ENCODE measurements at places on chromosomes 1 and 21.

DNA sequence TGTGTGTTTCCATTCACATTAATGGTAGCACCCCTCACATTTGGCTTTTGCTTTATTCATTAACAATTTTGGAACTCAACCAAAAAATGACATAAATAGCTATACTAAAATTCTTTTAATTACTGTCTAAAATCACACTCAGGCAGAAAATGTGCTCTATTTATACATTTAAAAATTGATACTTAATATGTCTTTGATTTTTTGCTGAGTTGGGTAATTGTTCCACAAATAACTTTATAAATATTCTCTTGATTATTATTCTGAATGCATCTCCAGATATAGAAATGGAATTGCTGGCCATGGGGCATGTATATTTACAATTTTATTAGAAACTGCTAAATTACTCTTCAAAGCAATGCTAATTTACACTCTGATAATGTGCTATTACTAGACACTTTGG lies 658.7 kb upstream of the CHRM3 start:
- DNase-seq: no peak

GRCh38 chr1:64243757-64244080 lies 40.3 kb downstream of the UBE2U start:
- DNase-seq: no peak

DNA sequence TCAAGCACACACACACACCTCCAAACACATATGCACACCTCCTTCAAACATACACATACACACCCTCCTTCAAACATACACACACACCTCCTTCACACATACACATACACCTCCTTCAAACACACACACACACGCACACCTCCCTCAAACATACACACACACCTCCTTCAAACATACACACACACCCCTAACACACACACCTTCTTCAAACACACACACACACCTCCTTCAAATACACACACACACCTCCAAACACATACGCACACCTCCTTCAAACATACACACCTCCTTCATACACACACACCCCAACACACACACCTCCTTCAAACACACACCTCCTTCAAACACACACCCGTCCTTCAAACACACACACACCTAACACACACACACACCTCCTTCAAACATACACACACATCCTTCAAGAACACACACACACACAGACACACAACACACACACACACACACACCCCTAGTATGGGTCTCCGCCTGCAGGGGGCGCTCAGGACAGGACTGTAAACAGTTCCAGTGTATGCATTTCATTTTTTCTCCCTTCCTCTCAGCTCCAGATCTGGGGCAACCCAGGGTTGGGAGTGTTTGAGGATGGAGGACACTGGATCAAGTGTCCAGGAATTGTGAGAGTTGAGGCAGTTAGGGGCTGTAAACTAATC lies 12.1 kb downstream of the LGR6 start:
- no peak for DNase-seq

DNA sequence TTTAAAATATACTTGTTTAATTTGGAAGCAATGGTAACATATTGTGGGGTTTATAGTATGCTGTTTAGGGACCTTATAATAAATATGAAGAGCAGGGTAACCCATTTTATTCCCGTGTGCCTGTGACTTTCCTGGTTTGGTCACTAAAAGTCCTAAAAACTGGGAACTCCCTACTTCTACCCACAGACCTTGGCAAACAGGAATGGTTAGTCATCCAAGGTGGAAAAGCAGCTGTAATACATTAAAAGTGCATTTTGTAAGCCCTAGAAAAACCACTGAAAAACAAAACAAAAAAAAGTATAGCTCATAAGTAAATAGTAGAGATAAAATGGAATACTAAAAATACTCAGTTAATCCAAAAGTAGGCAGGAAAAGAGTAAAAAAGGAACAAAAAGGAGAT lies 538.9 kb downstream of the LMO4 start:
- no peak for DNase-seq

DNA sequence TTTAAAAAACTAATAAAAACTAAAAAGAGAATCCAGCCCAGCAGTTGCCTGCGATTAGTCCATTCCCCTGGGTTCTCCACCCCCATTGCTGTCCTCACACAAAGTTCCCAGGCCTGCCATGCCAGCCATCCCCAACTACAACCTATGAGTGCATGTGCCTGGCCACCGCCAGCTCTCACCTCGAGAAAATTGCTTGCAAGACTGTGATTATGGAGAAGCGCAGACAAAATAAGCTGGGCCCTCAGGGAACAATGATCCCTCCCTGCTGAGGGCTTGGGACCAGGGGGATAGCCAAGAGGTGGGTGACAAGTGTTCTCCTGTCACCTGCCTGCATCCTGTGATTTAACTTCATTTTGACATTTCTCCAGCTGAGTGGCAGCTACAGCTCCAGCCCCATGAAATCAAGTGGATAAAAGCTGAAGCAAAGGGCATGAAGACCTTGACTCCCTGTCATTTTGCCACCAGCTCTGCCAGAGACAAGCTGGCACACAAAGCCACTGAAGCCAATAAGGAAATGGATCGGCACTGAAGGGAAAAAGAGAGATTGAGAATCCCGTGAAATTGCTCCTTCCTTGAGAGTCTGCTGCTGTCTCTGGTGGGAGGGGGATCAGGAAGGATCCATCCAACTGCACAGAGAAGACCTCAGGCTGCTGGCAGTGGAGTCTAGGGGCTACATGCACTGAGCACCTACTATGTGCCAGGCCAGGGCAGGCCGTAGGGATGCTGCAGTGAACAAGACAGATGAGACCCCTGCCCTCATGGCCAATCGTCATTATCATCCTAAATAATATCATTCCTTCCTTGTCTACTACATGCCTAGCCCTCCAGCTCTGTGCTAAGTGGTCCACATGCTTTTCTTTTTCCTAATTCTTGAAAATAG lies 40.7 kb downstream of the MATN1 start:
- DNase-seq: no peak

DNA sequence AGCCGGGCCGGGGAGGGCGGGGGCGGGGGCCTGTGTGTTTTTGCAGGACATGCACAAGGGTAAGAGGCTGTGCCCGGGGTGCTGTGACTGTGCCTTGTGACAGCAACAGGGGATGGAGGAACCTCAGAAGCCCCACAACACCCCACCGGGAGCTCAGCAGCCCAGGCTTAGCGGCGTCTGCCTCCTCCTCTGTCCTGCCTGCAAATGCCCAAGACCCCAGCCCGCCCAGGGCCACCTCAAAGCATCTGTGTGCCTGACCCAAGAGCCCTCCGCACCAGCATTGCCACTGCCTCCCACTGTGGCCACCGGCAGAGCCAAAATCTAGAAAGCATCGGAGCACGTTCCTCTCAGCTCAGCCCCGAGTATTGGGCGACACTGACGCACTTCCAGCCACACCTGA lies 2.7 kb upstream of the ACTRT2 start:
- DNase-seq: no peak

DNA sequence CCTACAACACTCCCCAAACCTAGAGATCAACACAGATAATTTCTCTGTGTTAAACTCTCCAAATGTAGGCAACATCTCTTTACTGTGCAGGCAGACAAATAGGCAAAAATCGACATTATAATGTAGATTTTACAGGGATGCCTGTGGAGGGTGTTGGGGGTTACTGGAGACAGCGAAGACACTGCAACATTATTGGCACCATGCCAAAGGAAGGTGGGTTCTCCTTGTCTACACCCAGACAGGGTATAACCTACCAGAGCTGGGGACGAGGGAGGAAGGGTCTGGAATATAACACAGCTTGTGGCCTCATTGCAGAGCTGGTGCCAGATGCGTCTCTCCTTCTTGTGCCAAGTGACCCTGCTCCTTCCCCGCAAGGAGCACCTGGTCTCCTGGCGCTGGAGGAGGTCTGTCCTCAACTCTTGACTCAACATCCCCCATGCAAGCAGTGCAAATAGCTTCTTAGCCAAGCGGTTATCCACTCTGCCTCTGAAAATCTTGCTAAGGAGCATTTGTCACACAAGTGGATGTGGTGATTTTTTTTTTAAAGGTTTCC lies 404.0 kb downstream of the PRDM2 start:
- no peak for DNase-seq

GRCh38 chr1:21568006-21568746 lies 59.0 kb downstream of the ALPL start:
- no peak for DNase-seq

GRCh38 chr1:209485751-209486150 lies 97.8 kb upstream of the CAMK1G start:
- DNase-seq: no peak

- DNase-seq: no peak
Observed at GRCh38 chr1:28412731-28413130, 43.2 kb downstream of the PHACTR4 start.

GRCh38 chr21:41613533-41613909 lies 105.6 kb upstream of the TMPRSS2 start:
- no peak for DNase-seq

GRCh38 chr1:150981177-150981804 lies 801 bp upstream of the ANXA9 start:
- DNase-seq: no peak

GRCh38 chr1:119554183-119554582 lies 47.2 kb downstream of the HSD3B1 start:
- peak; percentile 83 for DNase-seq

GRCh38 chr1:25099343-25099951 lies 132.9 kb downstream of the SYF2 start:
- DNase-seq: no peak

- DNase-seq: no peak
Observed at GRCh38 chr1:26067432-26067911, at the start of gene TRIM63. TSS of gene TRIM63 (minus strand) at chr1:26067630. CDS start at chr1:26067494, 136 bp downstream.

- DNase-seq: peak; percentile 27
Observed at GRCh38 chr1:94209425-94209824, 28.0 kb downstream of the ARHGAP29 start.

GRCh38 chr1:241503444-241503843 lies 16.1 kb downstream of the FH start:
- DNase-seq: no peak

Data from HS-27A (cell line).